Lower lobe of right lung (tissue), 2 donors: ENCODE measurements at places on chromosomes 4 and X. TPM values are rescaled to one million over a fixed set of nuclear protein-coding genes. Genes with fewer than 3 reads are reported as not detected.

DNA sequence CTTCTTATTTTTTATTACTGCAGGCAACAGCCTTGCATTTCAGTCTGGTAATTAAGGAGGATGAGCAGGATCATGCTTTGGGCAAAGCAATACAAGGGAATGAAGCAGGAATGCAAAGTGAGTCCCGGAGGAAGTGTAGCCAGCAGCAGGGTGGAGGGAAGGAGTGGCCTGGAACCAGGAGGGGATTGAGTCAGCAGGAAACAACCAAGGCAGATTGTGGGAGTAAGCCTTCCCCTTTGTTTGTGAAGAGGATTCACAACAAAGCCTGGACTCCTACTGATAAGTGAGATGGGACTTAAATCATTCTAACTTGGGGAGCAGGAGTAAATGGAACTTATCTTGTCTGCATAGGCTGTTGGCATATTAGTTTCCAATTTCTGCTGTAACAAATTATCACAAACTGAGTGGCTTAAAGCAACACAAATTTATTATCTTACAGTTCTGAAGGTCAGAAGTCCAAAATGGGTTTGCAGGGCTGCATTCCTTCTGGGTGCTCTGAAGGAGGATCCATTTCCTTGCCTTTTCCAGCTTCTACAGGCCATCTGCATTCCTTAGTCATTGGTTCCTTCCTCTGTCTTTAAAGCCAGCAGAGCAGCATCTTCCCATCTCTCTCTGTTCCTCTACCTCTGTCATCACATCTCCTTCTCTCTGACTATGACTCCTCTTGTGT is 93.2 kb upstream of the AP1S2 start:
- no peak for DNase-seq
- no peaks in the 10 kb centered on the region for H3K27me3 ChIP-seq
- H3K4me3 ChIP-seq, result no peak overlapping the region
- H3K36me3 ChIP-seq, result no peaks in the 10 kb centered on the region
- H3K4me1 ChIP-seq, result no peaks in the 10 kb centered on the region
- H3K27ac ChIP-seq, result no peak overlapping the region

DNA sequence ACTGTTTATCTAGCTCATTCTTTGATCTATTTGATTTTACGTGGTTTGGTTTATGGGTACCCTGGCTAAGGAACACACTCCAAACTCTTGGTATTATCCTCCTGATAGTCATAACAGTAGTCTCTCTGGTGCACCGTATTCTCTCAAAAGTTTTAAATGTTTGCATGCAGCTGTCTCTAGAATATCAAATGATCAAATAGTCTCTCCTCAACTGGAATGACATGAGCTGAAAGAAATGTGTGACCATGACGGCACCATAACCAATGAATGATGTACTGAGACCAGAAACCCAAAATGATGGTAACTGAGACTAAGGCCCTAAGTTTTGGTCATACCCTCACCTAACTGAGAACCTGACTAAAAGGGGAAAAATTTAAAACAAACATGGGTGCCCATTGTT is 319.4 kb downstream of the SLC7A11 start:
- H3K27ac ChIP-seq, result no peak overlapping the region
- no peaks in the 10 kb centered on the region for H3K36me3 ChIP-seq
- H3K4me1 ChIP-seq, result no peaks in the 10 kb centered on the region
- no peak for DNase-seq
- no peak overlapping the region for H3K4me3 ChIP-seq

- no peak overlapping the region for H3K4me3 ChIP-seq
- H3K27ac ChIP-seq, result no peak overlapping the region
- H3K36me3 ChIP-seq, result peaks cover 31% of the 10 kb centered on the region
- no peak for DNase-seq
- H3K4me1 ChIP-seq, result no peaks in the 10 kb centered on the region
These were observed 12.7 kb downstream of the PRIMPOL start for GRCh38 chr4:184662236-184662635.

DNA sequence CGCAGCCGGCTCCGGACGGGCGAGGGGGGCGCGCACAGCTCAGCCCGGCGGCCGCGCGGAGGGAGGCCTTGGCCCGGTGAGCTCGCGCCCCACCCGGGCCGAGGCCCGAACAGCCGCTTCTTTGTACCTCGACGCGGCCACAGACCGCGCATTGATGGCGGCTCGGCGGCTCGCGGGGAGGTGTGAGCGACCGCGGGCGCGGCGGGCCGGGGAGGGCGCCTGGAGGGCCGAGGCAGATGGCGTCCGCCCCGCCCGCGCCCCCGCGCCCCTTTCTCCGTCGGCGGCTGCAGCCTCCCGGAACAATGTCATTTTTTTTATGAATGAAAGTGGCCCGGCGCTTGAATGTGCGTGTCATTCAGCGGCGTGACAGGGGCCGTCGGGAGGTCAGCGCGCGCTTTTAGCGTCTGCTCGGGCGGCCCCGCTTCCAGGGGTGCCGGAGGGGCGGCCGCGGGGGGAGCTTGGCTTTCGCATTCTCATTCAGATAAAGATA is 1.8 kb downstream of the FGFR3 start:
- H3K27me3 ChIP-seq, result peaks cover 48% of the 10 kb centered on the region
- peak overlapping the region; percentile 64 for H3K4me3 ChIP-seq
- DNase-seq, result no peak
- peaks cover 21% of the 10 kb centered on the region for H3K4me1 ChIP-seq

DNA sequence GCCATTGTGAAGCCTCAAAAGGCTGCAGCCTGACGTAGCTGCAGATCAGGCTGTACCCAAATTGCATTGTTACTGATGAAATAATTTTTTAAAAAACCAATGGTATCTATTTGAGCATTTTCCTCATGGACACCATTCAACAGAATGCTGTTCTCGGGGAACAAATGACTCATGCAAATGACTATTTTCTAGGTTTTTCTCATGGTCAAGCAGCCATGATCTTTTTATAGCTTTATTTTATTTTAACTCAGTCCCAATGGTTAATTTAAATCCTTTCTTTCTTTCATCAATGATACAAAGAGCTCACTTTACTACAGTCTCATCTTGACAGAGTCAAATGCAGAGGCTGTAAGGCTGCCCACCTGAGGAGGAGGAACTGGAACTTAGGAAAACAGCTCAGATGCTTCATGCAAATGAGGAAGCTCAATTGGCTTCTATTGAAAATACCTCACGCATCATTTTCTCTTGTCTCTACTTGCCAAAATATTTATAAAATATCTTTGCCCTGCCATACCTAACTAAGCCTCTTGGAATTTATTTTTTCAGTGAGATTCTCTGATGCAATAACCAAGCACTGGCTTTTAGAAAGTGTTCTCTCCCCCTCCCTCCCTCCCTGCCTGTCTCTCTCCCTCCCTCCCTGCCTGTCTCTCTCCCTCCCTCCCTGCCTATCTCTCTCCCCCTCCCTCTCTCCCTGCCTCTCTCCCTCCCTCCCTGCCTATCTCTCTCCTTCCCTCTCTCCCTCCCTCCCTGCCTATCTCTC is 81.0 kb downstream of the SORBS2 start:
- H3K27me3 ChIP-seq, result no peaks in the 10 kb centered on the region
- H3K4me3 ChIP-seq, result no peak overlapping the region
- no peaks in the 10 kb centered on the region for H3K36me3 ChIP-seq

Gene IL13RA2
- total RNA-seq, result 0.35 TPM

Gene XAGE3
- total RNA-seq, result not detected

Gene LANCL3
- total RNA-seq, result 1.7 TPM

Gene HTN1
- not detected for total RNA-seq
